Cortex of kidney (tissue), 1 donor: ENCODE measurements at places on chromosomes 2 and 18.

DNA sequence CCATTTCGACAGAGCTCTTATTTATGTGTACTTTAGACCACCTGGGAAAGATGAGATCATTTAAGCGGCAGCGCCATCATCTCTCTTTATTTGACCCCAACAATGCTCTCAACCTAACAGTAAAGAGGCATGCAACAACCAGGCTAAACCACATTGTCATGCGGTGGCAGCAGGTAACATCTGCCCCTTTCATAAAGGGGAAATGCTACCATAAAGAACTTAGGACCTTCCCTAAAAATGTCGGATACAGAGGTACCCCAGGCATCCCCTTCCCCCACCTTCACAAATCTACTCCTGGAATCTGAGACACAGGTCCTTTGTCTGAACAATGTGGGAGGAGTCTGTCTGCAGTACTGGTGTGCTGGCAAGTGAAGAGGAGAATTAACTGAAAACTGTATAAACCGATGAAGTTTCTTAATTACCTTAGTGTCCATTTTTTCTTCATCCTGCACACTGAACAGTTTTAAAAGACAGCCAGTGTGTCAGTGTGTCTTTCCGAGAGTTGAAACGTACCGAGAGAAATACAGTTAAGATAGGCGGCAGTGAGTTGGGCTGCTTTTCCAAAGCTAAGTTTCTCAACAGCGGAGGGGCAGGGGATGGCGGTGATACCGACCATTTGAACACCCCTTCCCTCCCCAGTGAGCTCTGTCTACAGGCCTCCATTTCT lies 1.9 kb downstream of the MEX3C start:
- no peak for DNase-seq

DNA sequence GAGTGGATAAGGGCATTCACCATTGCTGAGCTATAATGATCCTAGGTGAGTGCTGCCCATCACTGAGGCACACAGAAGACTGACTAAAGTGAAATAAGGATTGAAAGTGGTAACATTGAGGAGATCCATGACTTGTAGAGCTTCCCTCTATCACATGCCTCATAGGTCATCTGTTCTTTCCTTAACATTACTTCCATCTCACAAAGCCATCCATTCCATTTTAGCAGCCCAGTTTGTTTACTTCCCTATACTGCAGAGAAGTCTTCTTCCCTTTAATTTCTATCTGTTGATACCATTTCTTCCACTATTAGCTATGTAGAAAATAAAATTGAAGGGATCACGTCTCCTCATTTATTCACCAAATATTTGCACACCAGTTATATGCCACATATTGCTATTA lies 32.1 kb downstream of the ME2 start:
- no peak for DNase-seq

- DNase-seq: no peak
These were observed 177.1 kb upstream of the HAAO start for GRCh38 chr2:42969231-42970150.

- no peak for DNase-seq
These were observed 423.4 kb downstream of the RND3 start for GRCh38 chr2:150063931-150064548.

DNA sequence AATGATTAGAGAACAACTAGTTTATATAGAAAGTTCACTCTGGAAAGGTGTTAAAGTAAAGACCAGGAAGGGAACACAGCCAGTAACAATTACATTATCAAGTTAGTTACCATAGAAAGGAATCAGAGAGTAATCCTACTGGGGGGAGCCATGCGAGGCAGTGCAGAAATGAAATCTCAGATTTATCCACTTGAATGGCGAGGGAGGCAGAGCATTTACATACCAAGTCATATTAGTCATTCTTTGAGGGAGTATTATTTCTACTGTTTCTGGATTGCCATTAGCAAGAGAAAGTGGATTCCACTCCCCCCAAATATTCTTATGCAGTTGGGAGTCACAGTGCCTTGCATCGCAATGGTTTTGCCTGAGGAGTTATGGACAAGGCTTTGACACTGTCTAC lies 472.7 kb upstream of the TRIB2 start:
- DNase-seq: no peak

DNA sequence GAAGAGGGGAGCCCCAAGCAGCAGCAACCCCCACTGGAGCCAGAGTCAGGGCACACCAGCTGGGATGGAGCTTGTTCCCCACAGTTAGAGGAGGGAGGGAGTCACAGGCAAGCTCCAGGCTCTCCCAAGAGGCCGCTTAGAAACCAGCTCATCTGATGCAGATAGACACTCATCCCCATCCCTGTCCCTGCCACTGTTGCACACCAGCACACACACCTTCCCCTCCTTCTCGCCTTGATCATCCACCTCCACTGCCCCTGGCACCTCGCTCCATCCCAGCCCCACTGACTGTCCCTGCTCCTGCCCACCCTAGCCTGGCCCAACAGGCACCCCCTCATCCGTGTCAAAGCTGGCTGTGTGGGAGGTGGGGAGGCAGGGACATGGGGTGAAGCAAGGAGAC lies 1.5 kb upstream of the RUFY4 start:
- DNase-seq: no peak

GRCh38 chr2:48109491-48110204 lies 203.3 kb upstream of the FBXO11 start:
- DNase-seq: no peak

GRCh38 chr18:79814373-79814772 lies 16.6 kb downstream of the KCNG2 start:
- DNase-seq: no peak

- no peak for DNase-seq
These were observed 2.4 kb upstream of the SATB2 start for GRCh38 chr2:199460101-199460671.

- no peak for DNase-seq
These were observed 904.2 kb upstream of the NXPH2 start for GRCh38 chr2:139684286-139684860.

- no peak for DNase-seq
These were observed 254.1 kb upstream of the TMEFF2 start for GRCh38 chr2:192448881-192449280.

- DNase-seq: no peak
These were observed 24.6 kb downstream of the DNAJC10 start for GRCh38 chr2:182740701-182741100.

DNA sequence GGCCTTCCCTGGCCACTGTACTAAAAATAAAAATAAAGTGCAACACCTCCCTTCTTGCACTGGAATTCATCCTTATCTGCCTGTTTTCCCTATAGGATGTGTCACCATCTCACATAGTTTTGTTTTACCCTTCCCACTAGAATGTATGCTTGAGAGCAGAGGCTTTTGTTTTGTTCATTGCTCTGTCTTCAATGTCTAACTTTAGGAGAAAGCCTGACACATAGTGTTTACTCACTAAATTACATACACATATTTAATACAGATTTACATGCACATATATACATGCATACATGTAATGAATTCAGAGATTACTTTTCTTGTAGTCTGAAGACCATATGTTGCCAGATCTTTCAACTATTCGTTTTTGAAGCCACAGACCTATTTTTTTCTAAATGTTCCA lies 23.0 kb downstream of the CD302 start:
- DNase-seq: no peak

GRCh38 chr18:59041819-59042815 lies 97.6 kb upstream of the SEC11C start:
- DNase-seq: no peak

DNA sequence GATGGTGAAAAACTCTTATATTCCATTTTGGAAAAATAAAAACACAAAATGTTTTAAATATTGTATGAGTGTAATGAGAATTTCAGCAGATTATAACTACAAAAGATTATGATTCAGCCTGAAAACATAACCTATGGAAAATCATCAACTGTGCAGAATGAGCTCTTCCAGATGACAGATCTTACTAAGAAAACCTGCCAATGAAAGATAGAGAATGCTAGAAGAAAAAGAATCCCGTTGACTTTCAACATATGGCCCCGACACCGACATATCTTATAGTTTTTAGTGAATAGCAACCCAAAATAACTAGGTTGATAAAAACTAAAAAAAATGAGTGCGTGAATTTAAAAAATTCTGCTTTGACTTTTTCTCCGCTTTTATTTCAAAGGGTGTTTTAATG lies 178.0 kb downstream of the BABAM2 start:
- no peak for DNase-seq

DNA sequence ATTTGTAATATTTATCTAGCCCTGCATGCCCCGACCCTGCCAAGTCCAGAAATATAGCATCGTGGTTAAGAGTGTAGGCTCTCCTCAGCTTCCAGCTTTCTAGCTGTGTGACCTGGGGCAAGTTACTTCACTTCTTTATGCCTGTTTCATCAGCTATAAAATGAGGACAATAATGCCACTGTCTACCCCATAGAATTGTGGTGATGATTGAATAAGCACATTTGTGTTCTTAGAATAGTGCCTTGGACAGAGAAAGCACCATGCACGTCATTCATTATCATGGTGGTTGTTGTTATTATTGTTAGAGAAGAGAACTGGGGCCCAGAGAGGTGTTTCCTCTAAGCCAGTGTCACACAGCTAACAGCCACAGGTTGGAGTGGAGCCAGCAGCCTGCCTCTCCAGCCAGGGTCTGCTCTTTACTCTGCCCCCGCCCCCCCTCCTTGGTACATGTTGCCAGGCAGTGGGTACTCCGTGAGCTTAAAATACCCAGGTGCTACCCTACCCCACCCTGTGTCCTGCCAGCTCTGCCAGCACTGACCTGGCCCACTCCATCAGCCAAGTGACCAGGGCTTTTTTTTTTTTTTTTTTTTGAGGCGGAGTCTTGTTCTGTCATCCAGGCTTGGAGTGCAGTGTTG lies 202.1 kb downstream of the CTIF start:
- no peak for DNase-seq
